ENCODE measurements at places on chromosomes 7 and 10.

DNA sequence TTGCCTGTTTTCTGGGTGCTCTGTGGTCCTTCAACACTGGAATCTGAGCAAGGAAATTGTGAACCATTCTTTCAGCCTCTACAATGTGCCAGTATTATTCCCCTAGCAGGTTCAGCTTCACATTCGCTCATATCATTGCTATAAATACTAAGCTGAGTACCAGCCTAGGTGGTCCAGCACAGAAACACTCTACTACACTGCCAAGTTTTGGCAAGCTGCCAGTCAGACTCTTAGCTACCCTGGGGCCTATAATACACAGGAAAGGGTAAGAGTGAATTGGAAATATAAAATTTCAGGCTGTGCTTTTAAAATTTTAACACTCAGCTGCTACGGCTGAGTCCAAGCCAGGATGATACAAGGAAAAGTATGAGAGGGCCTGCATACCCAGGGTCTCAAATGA lies 49.9 kb upstream of the PPP1R3A start:
- DNase-seq, result no peak

- DNase-seq, result no peak
Measured at GRCh38 chr7:100369105-100369504, 4.2 kb upstream of the PILRA start.

DNA sequence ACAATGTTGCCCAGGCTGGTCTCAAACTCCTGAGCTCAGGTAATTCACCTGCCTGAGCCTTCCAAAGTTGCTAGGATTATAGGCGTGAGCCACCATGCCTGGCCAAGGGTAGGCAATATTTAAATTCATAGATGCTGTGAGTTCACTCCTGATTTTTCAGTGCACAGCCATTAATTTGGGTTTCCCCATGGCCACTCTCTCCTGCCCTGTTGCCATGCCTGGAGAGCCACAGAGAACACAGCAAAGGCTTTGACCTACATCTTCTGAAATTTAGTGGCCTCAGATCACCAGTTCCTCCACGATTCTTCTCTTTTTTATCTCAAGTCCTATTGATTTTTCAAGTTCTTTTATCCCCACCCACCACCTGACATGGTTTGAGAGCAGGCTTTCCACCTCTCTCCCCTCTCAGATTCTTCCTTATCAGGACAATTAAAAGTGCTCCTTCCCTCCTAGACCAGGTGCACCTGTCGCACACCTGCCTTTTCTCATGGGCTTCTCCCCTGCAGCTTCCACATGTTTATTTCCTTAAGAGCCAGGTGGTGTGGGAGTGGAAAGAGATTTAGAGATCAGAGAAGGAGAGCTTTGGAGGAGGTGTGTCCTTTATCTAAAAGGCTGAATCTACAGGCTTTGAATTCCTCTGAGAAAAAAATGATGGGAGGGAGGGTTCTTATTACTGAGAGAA lies 123.8 kb downstream of the ADRA2A start:
- no peak for DNase-seq

GRCh38 chr10:100923580-100923979 lies 10.8 kb downstream of the SLF2 start:
- DNase-seq, result no peak

- peak; percentile 57 for DNase-seq
Measured at GRCh38 chr10:114541081-114541796, 116.8 kb downstream of the ABLIM1 start.

GRCh38 chr7:157276731-157277562 lies 59.9 kb upstream of the DNAJB6 start:
- DNase-seq, result no peak

DNA sequence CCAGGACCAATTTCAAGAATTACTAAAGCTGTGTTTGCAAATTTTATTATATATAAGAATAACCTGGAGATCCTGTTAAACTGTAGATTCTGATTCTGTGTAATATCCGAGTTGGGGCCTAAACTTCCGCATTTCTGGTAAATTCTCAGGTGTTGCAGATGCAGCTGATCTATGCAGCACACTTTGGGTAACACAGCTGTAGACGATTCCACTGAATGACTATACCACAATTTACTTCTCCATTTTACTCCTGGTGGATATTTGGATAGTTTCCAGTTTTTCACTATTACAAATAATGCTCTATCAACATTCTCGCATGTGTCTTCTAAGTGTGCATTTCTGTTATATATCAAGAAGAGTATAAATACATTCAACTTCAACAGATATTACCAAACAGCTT lies 7.5 kb downstream of the GDI2 start:
- no peak for DNase-seq

DNA sequence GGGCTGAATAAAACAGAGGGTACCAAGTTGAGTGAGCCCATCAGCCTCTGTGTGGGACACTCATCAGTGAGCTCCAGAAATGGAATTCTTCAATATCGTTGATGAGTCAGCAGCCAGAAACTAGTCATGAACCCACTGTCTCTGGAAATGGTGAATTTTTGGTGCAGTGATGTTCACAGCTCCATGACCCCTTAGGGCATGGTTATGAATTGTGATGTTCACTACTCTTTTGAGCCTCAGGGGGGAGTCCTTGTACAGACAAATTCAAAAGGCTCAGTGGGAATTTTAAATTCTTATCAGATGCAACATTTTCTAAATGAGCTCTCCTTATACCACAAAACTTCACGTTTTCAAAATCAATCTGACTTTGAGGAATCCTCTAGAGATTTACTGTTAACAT lies 335.7 kb downstream of the PHTF2 start:
- no peak for DNase-seq
